Activated T-helper 17 cell treated with anti-CD3 and anti-CD28 coated beads, Interleukin-2, amount 50 U/mL, for 72 hours (primary cell): ENCODE measurements at places on chromosomes 5 and 9.

- ATAC-seq = no peak
These were observed 34.5 kb downstream of the BRINP1 start for GRCh38 chr9:119334745-119335144.

DNA sequence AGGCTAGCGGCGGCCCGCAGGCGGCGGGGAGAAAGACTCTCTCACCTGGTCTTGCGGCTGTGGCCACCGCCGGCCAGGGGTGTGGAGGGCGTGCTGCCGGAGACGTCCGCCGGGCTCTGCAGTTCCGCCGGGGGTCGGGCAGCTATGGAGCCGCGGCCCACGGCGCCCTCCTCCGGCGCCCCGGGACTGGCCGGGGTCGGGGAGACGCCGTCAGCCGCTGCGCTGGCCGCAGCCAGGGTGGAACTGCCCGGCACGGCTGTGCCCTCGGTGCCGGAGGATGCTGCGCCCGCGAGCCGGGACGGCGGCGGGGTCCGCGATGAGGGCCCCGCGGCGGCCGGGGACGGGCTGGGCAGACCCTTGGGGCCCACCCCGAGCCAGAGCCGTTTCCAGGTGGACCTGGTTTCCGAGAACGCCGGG, 253 bp downstream of the SLC12A2 start:
- peak; percentile 7 for ATAC-seq

DNA sequence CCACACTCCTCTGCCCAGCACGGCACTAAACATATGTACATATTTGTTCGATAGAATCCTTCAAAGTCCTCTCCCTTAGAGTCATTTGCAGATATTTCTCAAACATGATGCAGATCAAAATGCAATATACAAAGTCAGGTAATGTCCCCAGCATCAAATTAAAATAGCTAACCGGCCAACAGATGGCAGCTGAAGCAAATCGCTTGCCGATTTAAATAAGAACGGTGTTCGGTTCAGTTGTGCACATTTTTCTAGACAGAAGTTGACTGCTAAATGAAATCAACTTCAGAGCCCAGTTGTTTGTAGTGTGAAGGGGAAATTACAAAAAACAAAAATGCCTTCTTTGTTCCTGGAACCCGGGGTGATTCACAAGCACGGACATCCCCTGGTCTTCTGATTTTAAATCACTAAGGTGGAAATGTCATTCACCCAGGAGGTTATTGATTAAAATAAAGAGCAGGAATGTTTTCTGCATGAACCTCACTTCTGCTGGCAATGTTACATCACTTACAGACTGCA, 219.2 kb downstream of the EBF1 start:
- peak; percentile 68 for ATAC-seq

DNA sequence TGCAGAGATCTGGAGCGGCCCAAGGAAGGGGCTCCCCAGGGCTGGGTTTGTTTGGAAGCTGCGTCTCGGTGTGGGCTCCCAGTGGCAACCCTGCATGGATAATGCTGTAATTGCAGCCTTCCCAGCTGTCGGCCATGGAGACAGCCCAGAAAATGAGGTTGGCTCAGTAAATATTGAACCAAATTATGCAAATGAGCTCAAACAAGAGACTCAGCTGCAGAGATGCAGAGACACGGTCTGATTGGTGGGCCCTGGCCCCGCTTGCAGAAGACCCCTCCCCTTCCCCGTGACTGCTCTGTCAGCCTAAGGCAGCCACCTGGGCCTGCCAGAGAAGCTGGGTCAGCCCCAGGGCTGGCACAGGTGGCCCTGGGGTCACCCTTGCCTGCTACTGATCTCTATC, 75.9 kb downstream of the RAD23B start:
- no peak for ATAC-seq

DNA sequence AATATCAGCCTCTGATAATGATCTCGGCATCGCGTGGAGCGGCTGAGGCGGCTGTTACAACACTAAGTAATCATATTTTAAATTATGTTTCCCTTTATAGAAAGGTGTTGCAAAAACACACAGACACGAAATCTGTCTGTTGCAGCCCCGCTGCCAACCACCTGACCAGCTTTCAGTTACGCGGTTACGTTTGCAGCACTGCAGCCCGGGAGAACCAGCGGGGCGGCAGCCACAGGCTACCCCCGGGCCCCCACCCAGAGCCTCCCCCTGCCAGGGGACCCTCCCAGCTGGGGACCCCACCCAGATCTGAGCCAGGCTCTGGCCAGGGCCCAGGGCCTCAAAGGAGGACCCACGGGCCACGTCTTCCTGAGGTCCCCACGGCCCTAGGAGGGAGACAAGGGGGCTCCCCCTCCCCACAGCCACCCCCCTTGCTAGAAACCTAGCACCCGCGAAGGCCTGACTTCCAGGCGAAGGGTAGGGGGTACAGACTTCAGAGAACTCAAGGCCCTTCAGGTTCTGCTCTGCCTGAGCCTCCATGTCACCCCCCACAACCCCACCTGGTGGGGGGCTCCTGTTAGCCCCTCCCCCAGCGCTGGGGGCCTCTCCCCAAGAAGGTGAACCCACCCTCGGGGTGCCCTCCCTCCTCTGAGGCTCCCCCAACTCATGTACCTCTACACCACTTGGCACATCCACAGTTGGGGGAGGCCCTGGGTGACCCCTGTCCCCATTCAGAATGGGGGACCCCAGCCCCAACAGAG, 6.0 kb downstream of the NACC2 start:
- no peak for ATAC-seq
